ENCODE measurements at places on chromosomes 13 and 19.

DNA sequence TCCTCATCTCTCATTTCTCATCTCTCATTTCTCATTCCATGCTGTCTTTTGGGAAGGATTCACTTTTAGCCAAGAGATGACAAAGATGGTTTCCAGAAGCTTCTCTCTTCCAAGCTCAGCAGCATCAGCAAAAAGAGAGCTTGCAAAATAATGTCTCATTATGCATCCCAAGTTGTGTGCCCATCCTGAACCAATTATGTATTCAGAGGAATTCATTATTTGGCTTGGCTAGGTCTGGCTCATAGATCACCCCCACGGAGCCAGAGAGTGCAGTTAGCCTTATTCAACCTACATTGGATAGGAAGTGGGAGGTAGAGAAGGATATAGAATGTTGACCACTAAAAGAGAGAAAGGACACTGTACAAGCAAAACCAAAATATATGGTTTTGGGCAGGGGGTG, 5.4 kb upstream of the OLFM2 start:
- DNase-seq = no peak

DNA sequence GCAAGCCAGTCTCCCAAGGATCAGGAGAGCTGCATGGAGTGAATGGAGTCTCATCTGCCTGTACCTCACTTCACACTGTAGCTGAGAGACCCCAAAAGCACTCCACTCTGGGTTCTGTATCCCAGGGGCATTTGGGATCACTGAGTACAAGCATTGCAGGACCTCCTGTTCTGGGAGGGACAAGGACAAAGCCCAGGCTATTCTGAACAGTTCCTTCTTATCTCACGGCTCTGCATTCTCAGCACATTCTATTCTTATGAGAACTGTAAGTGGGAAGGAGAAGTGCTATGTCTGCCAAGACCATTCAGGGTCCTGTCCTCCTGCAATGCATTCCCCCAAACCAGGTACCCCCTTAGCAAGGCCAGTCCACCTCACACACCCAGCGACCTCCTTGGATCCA, 42.8 kb downstream of the RNF6 start:
- no peak for DNase-seq

GRCh38 chr13:23561261-23561660, 9.0 kb upstream of the TNFRSF19 start:
- DNase-seq = no peak

GRCh38 chr19:18431351-18432197, 6.4 kb downstream of the ISYNA1 start:
- DNase-seq = no peak

DNA sequence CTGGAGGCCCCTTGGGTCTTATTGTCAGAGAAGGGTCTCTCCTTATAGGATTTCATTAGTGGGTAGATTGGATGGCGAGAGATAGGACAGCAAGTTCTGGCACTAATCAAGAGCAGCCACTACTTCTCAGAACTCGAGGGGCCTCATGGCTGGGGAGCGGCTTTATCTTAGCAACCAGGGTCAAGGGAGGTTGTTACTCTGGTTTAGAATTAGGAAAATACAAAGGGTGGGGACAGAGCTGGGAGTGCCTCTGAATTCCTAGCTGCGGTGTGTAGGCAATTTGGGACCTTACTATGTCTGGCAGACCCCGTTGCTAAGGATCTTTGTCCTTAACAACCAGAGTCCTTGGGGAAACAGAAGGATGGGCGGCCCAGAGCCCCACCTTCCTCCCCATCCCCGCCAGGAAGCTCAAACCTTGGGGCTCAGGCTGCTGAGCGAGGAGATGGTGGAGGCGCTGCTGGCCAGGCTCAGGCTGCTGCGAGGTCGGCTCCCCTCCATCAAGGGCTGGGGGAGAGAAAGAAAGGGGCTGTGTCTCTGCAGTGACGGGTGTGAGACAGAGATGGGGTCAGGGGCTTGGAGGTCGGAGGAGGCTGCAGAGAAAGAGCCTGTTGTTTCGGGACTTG, 1.2 kb downstream of the PLEKHA4 start:
- DNase-seq = no peak

DNA sequence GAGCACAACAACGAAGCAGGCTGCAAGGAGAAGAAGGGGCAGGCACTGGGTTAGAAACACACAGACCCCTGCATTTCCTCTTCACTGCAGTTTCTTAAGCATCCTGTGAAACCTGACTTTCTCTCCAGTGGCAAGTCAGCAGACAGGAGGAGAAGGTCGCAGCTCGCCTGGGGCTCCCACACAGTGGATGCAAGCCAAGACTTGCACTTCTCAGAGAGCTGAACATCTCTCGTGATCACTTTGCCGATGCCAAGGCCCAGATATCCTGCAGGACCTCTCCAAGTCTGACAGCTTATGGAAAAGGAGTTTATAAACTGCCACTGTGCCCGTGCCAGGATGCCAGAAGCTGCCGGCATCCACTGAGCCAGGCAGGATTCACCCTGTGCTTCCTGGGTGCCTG, 18.4 kb downstream of the TMEM272 start:
- DNase-seq = peak; percentile 49

GRCh38 chr13:71967990-71968389, 101.0 kb upstream of the DACH1 start:
- no peak for DNase-seq

DNA sequence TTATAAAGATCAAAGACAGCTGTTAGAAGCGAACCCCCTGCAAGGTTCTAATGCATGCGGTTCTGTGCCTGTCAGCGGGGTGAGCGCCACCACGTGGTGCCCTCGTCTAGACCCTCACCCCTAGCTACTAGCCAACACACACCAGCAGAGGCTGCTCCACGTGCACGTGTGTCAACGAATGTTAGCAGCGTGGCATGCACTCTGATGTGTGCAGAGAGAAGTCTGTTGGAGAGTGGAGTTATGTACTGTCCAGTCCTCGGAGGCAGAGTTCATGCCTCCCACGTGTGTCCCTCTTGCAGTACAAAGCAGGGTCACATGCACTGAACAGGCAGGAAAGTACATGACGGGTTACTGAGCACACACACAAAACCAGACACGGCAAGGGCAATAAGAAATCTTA, 75.0 kb upstream of the SLC15A1 start:
- DNase-seq = no peak

DNA sequence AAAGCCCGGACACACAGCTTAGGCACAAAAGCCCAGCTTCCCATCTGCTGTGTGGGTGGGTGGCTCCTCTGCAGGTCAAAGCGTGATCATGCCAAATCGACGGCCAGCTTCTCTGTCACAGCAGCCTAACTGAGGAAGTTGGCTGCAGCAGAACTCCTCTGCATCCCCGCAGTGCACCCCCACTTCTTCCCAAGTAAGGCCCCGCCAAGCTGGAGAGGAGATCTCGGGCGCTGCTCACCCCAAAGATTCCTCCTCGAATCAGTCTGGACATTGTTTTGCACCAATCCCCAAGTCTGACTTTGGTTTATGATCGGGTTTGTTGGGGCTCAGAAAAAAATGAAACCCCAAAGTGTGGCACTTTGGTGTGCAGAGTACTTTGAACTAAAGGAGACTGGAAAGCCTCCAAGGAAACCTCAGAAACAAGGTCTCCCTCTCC, 19.7 kb upstream of the CPB2 start:
- peak; percentile 57 for DNase-seq

- DNase-seq = no peak
Measured at GRCh38 chr13:44848920-44849676, 140.2 kb downstream of the NUFIP1 start.

DNA sequence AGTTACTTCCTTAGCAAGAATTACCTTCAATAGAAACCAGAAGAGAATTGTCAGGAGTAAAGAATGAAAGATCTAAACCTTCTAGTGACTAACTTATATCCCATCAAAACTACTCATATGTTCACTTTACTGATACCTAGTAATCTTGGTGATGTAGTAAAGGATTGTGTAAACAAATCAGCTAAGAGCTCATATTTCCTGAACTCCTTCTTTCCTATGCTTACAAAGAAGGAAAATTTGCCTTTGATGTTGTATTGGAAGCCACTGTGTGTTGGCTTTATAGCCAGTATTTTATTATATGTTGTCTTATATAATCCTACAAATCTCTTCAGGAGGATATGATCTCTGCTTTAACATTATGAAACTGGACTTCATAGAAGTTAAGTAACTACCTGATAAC, 671.0 kb downstream of the PCDH9 start:
- peak; percentile 0 for DNase-seq

GRCh38 chr13:91722267-91722884, 324.0 kb downstream of the GPC5 start:
- DNase-seq = peak; percentile 55

- no peak for DNase-seq
Measured at GRCh38 chr19:38806371-38806770, 6.4 kb downstream of the LGALS4 start.

DNA sequence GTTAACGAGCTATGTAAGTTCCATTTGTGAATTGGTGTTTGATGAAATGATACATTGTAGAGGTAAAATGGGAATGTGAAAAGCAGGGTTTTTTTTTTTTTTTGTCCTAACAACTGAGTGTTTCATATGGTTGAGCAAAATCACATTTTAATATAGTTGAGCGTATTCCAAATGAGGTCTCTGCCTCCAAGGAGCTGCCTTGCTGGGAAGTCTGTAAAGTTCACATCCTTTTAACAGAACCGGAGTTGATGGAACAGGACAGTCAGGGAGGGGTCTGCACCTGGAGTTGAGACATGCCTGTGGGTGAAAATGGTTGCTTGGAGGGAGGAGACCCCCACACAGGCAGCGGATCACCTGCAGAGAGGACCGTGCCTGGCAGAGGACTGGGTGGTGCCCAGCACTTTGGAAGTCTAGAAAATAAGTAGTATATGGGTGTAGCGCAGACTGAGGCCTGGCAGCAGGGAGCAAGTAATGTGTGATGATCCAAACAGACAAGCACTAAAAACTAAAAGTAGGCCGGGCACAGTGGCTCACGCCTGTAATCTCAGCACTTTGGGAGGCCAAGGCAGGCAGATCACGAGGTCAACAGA, 75.2 kb upstream of the UBAC2 start:
- no peak for DNase-seq

DNA sequence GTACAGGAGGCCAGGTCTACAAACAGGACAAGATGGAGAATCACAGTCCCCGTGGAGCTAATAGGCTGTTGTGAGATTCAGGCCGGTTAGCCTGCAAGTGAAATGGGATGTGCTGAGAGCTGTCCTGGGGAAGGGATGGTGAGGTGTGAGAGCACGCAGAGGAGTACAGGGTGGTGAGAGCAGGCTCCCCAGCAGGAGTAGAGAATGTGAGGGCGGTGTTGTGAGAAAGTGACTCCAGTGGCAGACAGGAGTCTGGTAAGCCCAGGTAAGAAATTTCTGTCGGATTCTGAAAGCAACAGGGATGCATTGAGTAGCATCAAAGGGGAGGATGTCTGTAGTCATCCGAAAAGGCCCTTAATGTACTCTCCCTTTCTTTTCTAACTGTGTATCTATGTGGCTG, 50.7 kb upstream of the GPR183 start:
- DNase-seq = no peak

- DNase-seq = no peak
Measured at GRCh38 chr19:6797646-6798045, 25.1 kb downstream of the VAV1 start.

DNA sequence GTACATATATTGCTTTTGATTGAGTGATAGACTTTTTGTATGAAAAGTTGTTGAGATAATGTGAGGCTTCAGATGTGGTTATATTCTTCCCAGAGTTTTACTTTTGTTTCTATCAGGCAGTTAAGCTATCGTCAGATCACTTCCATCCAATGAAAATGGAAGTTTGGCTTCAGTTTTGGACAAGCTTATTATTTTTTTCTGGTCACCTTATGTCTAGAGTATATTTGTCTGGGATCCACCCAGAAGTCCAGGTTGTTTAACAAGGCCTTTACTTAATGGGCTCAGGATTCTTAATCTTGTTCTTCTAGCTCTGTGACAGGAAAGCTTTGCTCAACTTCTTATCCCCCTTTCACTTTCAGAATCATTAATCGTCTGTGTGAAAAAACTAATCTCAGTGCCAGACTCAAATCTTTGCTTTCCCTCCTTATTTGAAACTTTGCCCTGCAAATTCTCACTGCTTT, 150.9 kb downstream of the PDS5B start:
- DNase-seq = peak; percentile 14

DNA sequence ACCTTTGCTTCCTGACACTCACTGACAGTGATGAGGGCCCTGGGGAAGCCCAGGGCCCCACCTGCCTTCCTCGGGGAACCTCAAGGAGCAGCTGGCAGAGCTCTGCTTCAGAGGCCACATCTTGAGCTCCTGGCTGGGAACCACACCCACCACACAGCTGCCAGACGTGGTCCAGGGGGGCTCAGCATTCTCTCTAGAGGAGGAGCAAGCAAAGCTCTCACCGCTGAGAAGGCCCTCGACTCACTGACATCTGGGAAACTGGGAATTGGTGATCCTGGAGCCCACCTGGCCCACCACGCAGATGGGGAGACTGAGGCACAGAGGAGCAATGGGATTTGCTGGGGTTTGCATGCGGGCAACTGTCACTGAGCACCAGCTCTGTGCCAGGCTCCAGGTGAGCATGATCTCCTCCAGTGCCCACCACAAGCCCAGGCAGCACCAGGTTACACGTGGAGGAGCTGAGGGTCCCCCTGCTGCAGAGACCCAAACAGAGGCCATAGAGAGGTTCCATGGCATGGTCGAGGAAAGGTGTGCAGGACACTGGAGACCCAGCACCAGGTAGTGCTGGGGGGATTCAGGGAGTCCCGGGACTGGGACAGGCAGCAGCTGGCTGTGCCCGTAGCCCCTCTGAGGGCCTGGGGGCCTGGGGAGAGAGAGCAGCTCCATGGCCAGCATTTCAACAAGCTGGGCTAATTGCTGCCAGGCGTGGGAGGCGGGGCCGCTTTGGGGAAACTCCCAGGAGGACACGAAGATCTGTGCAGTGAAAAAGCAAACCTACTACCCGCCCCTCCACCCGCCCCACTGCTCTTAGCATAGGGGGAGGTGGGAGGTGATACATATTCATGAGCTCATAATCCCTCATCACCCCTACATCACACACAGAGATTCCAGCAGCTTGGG, 33.4 kb downstream of the PEPD start:
- no peak for DNase-seq

- no peak for DNase-seq
Measured at GRCh38 chr13:21324803-21325202, 134.3 kb downstream of the ZDHHC20 start.

- no peak for DNase-seq
Measured at GRCh38 chr13:113917096-113917495, 53.2 kb upstream of the GAS6 start.

- no peak for DNase-seq
Measured at GRCh38 chr13:32468502-32469142, 40.7 kb upstream of the N4BP2L1 start.

GRCh38 chr19:677201-677600, 1.0 kb downstream of the FSTL3 start:
- DNase-seq = no peak

GRCh38 chr13:37618554-37618953, 20.0 kb upstream of the POSTN start:
- DNase-seq = no peak

GRCh38 chr13:98816406-98816805, 63.9 kb upstream of the SLC15A1 start:
- DNase-seq = no peak

- DNase-seq = peak; percentile 25
Measured at GRCh38 chr19:16161840-16162239, 11.5 kb downstream of the CIB3 start.

- DNase-seq = no peak
Measured at GRCh38 chr13:43489233-43489632, 297.5 kb downstream of the ENOX1 start.

- DNase-seq = no peak
Measured at GRCh38 chr13:106990594-106990993, 422.7 kb upstream of the ARGLU1 start.
